ENCODE measurements at places on chromosomes 4 and X. TPM values are rescaled to one million over a fixed set of nuclear protein-coding genes. Genes with fewer than 3 reads are reported as not detected.

MAGEA2B gene
- not detected for total RNA-seq

TLR3 gene
- 0.38 TPM for total RNA-seq

SYP gene
- 2.6 TPM for total RNA-seq

BEND2 gene
- total RNA-seq = not detected

AREG gene
- total RNA-seq = 31.2 TPM

XKRX gene
- total RNA-seq = 0.59 TPM

ADRA2C gene
- total RNA-seq = 11.9 TPM

HSD17B13 gene
- not detected for total RNA-seq

RAB9B gene
- total RNA-seq = not detected

TXK gene
- total RNA-seq = 0.28 TPM

FAM47B gene
- not detected for total RNA-seq

SPANXD gene
- not detected for total RNA-seq

RAI2 gene
- 0.15 TPM for total RNA-seq

TTC29 gene
- not detected for total RNA-seq

SSX4B gene
- total RNA-seq = not detected

ZFP42 gene
- total RNA-seq = not detected

ETDB gene
- total RNA-seq = not detected

BTC gene
- 1.3 TPM for total RNA-seq

SPANXN3 gene
- total RNA-seq = not detected

PRR32 gene
- total RNA-seq = not detected

USP51 gene
- total RNA-seq = 0.54 TPM

POF1B gene
- total RNA-seq = 2.7 TPM

FAT4 gene
- total RNA-seq = 2.0 TPM

C1QTNF7 gene
- total RNA-seq = not detected

ALB gene
- total RNA-seq = not detected

GABRQ gene
- 0.17 TPM for total RNA-seq

KLB gene
- total RNA-seq = 0.08 TPM

MMAA gene
- total RNA-seq = 1.1 TPM

FAM47C gene
- total RNA-seq = not detected

SLC26A1 gene
- total RNA-seq = 0.60 TPM

TMEM150C gene
- total RNA-seq = 1.4 TPM

UGT2B15 gene
- 0.08 TPM for total RNA-seq

TLR6 gene
- 2.3 TPM for total RNA-seq

CENPVL2 gene
- total RNA-seq = not detected

USP17L22 gene
- not detected for total RNA-seq

MED28 gene
- total RNA-seq = 19.9 TPM

SEC31A gene
- 87.2 TPM for total RNA-seq

PABPC1L2B gene
- not detected for total RNA-seq

IL3RA gene
- total RNA-seq = 0.31 TPM

SNCA gene
- not detected for total RNA-seq

USO1 gene
- total RNA-seq = 20.2 TPM

KIT gene
- total RNA-seq = not detected

DAPP1 gene
- not detected for total RNA-seq

STS gene
- 2.2 TPM for total RNA-seq

SSX2 gene
- total RNA-seq = not detected

FGFR3 gene
- 1.9 TPM for total RNA-seq

DNASE1L1 gene
- total RNA-seq = 30.5 TPM

SERPINA7 gene
- not detected for total RNA-seq

TNIP2 gene
- total RNA-seq = 33.0 TPM

Measured in A549 treated with Mapracorat at 1 μM for 4 hours (cell line).